ENCODE measurements at places on chromosomes 16 and 17.

DNA sequence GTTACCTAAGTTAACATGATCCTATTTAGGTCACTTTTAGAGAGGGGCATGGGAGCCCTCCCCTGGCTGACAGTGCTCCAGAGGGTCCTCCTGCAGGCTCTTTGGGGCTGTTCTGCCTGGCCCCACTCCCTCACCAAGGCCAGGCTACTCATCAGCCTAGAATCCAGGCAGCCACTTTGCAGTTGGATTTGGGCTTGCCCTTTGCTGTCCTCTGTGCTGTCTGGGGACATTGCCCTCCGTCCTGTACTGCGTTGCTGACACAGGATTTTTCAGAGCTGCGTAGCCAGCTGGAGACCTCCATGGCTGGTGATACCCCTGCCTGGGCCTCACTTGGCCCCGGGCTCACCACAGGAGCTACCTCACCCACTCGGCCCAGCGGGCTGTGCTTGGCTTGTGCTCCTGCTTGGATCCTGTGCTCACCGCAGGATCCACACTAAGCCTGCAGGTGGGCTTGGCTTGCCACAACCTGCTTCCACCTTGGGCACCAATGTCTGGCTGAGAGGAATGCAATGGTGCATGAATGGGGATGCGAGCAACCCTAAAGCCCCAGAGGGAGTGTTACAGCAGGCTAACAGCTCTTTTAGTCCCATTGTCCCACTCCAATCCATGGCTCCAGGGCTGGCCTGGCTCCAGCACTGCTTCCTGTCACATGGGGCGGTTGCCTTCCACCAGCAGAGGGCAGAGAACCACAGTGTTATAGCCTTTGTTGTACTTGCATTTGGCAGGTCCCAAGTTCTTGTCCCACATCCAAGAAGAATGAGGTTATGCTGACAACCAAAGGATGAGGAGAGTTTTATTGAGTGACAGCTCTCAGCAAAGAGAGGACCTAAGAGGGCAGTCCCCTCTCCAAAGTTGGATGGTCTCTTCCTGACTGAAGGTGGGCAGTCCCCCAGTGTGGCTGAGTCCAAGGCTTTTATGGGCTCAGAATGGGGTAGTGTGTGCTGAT is 21.5 kb downstream of the CCL4 start:
- DNase-seq, result no peak

DNA sequence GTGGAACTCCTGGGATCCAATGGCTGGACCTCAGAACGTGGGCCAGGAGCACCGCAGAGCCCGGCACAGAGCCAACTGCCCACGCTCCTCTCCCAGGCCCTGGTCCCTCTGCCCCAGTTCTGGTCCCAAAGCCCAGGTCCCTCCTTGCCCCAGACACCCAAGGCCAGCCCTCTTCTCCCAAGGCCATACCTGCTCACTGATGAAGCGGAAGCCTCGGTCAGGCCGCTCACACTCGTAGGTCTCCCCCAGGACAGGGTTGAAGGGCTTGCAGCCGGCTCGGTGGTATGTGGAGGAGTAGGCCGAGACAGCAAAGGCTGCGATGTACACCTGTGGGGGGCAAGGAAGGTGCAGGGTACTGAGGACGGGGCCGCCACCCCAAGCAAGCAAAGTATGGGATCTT is 8.5 kb downstream of the OSBPL7 start:
- no peak for DNase-seq

GRCh38 chr16:30924076-30924912 is 922 bp downstream of the FBXL19 start:
- no peak for DNase-seq

DNA sequence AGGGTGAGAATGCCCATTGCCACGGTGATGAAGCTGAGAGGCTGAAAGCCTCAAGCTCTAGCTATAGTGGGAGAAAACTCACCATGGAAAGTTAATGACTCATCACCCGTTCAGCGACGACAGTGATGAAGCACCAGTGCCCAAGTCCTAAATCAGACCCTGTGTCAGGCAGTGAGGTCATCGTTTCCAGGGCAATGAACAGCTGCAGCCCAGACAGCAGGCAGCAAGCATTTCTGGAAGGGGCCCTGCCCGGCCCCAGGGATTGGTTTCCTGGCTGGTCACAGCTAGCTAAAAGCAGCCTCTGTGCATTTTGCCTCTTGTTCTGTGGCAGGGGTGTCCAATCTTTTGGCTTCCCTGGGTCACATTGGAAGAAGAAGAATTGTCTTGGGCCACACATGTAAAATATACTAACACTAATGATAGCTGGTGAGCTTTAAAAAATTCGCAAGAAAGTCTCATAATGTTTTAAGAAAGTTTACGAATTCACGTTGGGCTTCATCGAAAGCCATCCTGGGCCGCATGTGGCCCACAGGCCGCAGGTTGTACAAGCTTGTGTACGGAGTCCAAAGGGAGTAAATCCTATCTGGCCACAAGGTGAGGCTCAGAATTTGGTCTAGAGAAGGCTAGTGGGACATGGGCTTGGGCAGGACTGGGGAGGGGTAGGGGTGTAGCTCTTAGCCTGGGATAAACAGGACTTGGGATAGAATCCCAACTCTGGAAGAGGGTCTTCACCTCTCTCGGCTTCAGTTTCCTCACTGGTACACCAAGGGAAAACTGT is 40.6 kb downstream of the MIS12 start:
- no peak for DNase-seq

GRCh38 chr17:51319186-51319585 is 58.8 kb downstream of the UTP18 start:
- DNase-seq, result no peak

DNA sequence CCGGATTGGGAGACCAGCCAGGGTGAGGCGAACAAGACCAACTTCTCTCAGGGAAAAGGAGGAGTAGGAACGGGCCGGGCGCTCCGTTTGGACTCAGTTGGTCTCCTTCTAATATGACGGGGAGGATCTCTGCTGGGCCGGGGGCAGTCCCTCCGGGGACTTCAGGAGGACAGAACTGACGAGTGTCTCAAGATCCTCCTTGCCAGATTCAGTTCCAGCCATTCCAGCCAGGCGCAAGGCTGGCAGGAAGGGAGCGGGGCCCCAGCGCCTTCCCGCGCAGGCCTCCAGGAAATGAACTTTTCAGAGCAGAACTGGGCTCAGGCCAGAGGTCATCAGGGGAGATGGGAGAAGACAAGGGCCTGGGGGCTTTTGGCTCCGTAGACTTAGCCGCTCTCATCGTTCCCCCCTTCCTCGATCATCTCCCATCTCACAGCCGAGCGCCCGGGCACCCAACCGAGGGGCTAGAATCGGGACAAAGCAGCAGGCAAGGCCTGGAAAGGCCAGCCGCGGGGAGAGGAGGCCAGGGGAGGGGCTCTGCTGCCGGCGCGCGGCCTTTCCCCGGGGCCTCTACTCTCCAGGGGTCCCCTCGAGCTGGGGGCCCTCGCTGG is 1.6 kb downstream of the ZNF423 start:
- no peak for DNase-seq

DNA sequence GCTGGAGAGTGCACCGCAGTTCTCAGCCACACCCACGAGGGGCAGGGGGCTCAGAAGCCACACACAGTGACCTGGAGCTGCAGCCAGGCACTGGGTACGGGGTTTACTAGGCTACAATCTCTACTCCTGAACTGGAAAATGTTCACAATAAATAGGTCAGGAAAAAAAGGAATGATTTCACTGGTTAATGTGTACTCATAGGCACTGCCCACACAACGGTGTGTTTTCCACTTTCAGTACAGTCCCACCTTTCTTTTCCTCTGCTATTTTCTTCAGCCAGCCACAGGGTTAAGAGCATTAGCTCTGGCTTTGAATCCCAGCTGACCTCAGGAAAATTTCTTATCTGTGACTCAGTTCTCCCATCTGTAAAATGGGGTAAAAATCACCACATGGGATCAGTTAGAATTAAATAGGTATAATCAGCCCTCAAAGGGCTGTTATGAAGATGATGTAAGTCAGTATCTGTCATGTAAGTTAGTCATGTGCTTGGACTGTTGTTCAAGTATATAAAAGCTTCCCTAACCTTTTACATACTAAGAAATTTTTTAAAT is 35.7 kb downstream of the ZCCHC14 start:
- no peak for DNase-seq

All from stimulated activated CD8-positive, alpha-beta memory T cell treated with anti-CD3 and anti-CD28 coated beads, Interleukin-7, amount 100 ng/mL, for 1 hour (primary cell).